ENCODE measurements at places on chromosomes 7 and 10. TPM values are rescaled to one million over a fixed set of nuclear protein-coding genes. Genes with fewer than 3 reads are reported as not detected.

The TNS3 gene
- 110 TPM for total RNA-seq

The TIMM23B gene
- 29.9 TPM for total RNA-seq

The SLC18A3 gene
- total RNA-seq, result not detected

The NKX6-2 gene
- not detected for total RNA-seq

The NOC3L gene
- 8.2 TPM for total RNA-seq

The PDK4 gene
- total RNA-seq, result 12.0 TPM

The UCN3 gene
- not detected for total RNA-seq

The HABP2 gene
- total RNA-seq, result not detected

The FAM221A gene
- 11.5 TPM for total RNA-seq

DNA sequence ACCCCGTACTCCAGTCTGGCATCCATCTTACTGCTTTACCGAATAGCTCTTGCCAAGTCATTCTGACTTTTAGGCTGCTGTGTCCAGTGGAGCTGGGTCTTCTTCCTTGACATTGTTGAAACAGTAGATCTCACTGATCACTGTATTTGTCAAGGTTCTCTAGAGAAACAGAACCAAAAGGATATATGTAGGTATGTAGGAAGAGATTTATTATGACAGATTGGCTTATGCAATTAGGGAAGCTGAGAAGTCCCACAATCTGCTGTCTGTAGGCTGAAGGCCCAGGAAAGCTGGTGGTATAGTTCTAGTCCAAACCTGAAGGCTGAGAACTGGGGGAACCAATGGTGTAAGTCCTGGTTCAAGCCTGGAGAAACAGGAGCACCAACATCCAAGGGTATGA, 12.1 kb upstream of the PRRT4 start:
- no peak for DNase-seq

DNA sequence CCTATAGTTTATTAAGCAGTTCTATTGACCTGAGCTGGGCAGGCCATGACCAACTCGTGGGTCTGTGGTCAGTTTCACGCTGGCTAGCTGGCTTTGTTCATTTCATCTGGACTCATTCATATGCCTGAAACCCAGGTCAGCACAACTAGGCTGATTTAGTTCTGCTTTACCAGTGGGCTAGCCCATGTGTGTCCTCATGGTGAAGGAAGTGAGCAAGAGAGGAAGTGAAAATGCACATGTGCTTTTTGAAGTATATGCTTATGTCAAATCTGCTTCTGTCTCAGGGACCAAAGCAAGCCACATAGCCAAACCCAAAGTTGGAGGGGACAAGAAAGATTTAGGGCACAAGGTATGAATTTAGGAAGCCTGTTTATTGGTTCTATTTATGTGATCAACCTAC, 154.5 kb downstream of the RNF133 start:
- DNase-seq, result no peak

- DNase-seq, result no peak
Measured at GRCh38 chr10:98295401-98295811, 27.4 kb upstream of the LOXL4 start.

GRCh38 chr7:1926908-1927306, 256.8 kb downstream of the ELFN1 start:
- no peak for DNase-seq

DNA sequence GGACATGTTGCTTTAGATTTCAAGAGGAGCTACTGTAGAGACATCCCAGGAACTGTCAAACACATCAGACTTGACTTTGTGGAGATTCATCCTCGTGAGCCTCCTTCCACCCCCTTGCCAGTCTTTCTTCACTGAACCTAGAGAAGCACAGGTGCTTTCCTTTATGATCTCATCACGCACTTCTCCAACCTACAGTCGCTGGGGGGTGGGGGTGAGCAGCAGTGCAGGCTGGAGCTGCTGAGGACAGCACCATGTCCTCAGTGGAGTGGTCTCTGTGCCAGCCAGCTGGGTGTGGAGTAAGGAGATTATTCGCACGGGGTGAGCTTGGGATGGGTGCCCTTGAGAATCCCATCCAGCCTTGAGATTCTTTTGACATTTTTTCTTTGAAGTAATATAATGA, 88.1 kb downstream of the VOPP1 start:
- DNase-seq, result no peak

GRCh38 chr7:27179030-27179429, 4.9 kb upstream of the HOXA10 start:
- DNase-seq, result peak; percentile 16

- DNase-seq, result peak; percentile 35
Measured at GRCh38 chr7:149147752-149148653, 750 bp downstream of the ZNF398 start.

DNA sequence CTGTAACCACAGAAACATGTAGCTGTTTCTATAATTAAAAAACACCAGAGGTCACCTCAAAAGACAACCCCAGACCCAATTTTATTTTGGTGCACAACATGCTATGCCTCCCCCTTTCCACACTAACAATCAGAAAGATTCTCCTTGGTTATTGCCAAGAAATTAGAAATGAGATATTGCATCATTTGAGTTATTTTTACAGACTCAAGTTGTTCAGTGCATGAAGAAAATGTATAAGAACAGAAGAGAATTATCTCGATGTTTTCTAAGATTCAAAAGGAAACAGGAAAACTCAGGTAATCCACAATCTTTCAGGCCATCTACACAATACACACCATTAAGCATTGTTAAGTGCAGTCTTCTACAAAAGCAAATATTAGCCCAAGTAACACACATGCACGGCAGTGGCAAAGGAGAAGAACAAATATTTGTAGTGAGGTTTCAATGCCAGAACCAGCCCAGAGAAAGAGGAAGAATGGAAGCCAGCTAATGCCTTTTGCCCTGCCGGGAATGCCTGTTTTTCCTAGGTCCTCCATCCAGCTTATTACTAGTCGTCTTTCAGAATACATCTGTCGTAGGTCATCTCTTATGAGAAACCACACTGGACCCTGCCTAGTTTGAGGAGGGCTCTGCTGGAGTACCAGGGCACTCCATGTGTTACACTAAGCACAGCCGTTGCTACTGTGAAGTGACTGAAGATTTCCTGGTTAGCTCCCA, 67.6 kb upstream of the C1GALT1 start:
- no peak for DNase-seq

DNA sequence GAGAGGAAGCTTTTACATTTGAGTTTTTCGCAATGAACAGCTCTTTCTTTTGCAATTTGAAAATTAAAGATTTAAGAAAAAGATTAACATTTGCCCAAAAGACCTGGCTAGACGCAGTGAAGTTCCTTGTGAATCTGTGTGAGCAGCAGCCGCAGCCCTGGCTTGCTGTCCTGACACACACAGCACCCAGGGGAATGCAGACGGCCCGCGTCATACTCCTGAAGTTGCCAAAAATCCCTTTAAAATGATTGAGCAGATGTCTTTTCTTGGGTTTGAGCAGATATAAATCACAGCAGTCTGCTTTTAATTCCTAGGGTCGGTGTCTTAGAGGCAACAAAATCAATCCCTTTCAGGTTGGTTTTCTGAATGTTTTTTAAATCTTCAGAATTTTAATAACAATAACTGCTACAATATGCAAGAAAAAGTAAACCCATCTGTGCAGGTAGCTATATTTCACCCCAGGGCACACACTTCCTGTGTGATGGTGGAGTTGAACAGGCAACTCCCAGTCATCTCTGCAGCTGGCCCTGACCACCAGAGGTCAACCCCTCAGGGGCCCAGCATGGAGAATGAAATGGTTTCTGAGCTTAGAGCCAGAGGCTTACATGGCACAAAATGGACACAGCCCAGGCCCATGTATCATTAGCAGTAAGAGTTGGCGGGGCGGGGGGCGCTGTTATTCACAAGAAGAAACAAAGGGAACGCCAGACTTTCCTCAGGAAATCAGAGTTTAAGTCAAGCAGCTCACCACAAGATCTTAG, 32.2 kb upstream of the TRIL start:
- peak; percentile 42 for DNase-seq

DNA sequence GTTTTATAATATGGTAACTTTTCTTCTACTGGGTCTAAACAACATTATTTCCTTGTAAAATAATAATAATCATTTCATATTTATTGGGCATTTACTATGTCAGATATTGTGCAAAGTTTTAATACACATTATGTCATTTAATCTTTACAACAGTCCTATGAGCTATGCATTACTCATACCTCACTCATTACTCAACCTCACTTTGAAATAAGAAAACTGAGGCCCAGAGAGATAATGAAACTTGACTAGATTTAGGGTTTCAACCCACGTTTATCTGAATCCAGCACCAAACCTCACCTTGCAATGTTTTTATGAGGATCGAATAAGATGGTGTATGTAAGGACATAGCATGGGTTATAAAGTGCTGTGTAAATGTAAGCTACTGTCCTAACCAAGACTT, 153.2 kb upstream of the SLC13A1 start:
- no peak for DNase-seq

DNA sequence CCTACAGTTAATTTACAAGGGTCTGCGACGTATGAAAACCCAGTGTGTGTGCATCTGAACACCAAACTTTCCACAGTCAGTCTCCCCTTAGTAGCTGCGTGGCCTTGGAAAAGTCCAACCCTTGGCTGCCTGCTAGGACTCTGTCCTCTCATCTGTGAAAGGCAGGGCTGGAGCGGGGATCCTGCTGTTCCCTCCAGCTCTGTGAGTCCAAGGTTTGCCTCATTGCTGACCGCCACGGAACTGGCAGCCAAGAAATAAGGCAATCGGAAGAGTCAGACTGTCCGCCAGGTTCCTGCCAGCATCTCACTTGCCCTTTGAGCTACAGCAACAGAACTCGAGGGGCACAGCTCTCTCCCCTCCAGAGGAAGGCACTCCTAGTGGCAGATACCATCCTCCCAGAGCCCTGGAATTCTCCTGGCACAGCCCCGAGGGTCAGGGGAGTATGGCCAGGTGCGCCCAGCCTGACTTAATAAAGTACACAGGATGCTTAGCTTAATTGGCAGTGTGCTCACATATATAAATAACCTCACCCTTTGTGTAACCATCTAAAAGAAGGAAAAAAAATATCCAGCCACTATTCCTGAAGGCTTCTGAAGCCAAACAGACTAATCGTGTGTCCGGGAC, 530.1 kb upstream of the FOXK1 start:
- DNase-seq, result no peak

DNA sequence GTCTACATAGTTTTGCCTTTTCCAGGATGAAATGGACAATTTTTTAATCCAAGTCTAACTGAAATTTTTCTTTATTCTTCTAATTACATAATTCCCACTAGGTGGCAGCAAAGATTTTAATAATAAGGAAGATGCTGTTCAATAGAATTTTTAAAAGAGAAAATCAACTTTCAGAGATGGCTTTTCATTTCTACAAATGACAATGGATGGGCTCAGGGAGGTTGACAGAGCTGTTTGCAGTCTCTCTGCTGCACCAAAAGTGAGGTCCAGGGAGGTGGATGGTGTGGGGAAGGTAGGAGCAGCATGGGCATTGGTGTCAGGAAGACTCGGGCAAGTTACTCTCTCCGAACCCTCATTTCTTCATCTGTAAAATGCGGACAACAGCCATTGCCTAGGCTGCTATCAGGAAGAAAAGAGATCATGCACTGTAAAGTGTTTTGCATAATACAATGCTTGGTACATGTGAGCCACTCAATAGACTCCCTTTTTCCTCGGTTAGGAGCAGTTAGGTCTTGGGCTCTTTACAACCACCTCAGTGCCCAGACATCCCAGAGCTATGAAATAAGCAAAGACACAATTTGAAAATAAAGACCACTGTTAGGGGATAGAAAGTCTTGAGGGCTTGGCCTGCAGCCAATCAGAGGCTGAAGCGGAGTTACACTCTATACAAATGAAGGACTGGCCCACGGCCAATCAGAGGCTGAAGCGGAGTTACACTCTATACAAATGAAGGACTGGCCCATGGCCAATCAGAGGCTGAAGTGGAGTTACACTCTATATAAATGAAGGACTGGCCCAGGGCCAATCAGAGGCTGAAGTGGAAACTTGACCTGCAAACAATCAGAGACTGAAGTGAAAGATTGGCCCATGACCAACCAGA, 107.1 kb downstream of the ABLIM1 start:
- peak; percentile 69 for DNase-seq

GRCh38 chr10:62426086-62426485, 51.9 kb downstream of the ZNF365 start:
- DNase-seq, result no peak

GRCh38 chr7:14600766-14601367, 301.7 kb downstream of the DGKB start:
- DNase-seq, result no peak

DNA sequence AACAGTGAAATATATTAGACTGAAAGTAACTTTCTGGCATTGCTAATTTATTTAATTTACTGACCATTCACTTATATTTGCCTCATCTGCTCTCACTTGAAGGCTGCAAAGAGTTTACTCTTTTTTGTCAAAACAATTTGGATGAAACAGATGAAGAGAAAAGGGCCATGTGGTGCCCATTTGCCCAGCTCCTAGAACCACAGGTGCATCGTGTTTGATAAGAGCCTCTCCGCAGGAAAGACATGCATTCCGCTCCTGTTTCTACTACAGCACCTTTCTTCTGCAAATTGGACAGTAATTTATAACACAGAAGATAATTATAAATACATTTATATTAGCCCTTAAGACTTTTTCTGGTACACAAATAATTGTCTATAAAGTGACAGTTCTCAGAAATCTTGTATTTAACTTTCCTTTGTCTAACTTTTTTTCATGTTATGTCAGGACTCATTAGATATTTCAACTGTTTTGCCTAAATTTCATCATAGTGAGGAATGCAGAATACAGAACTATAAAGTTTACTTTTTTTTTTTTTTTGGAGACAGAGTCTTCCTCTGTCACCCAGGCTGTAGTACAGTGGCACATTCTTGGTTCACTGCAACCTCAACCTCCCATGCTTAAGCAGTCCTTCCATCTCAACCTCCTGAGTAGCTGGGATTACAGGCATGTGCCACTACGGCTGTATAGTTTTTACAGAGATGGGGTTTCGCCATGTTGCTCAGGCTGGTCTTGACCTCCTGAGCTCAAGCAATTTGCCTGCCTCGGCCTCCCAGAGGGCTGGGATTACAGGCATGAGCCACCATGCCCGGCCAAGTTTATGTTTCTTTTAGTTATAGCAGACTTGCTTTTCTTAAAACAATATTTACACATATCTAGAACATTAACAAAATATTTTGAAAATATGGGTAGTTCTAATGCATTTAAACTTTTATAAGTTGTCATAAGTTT, 869 bp downstream of the LAMB4 start:
- no peak for DNase-seq

Data from uterus (tissue), 4 donors.